Left cardiac atrium (tissue), 4 donors: ENCODE measurements at places on chromosomes 5 and 9.

- DNase-seq: no peak
These were observed 22.8 kb downstream of the PAEP start for GRCh38 chr9:135584371-135584770.

DNA sequence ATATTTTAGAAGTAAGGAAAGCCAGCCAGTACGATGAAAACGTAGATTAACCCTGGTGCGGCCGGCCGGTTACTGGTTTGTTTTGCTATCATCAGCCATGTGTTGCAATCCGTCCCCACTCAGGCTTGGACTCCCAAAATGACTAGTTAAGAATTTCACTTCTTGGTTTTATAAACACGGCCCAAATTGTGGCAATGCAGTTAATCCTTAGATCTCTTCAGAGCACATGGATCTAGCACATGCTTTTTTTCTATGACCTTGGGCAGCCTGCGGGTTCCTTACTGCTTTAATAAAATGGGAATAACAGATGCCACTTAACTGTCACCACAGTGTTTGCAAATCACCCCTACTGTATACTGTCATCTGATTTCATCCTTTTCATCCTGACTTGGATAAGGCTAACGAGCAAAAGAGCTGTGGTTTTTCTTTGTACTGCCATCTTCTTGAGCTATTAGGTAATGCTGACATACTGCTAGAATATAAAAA is 1.5 kb downstream of the NDFIP1 start:
- DNase-seq: no peak

- no peak for DNase-seq
These were observed 167.1 kb upstream of the RAI14 start for GRCh38 chr5:34488984-34489383.

GRCh38 chr9:76964612-76965011 is 54.8 kb upstream of the FOXB2 start:
- DNase-seq: no peak

DNA sequence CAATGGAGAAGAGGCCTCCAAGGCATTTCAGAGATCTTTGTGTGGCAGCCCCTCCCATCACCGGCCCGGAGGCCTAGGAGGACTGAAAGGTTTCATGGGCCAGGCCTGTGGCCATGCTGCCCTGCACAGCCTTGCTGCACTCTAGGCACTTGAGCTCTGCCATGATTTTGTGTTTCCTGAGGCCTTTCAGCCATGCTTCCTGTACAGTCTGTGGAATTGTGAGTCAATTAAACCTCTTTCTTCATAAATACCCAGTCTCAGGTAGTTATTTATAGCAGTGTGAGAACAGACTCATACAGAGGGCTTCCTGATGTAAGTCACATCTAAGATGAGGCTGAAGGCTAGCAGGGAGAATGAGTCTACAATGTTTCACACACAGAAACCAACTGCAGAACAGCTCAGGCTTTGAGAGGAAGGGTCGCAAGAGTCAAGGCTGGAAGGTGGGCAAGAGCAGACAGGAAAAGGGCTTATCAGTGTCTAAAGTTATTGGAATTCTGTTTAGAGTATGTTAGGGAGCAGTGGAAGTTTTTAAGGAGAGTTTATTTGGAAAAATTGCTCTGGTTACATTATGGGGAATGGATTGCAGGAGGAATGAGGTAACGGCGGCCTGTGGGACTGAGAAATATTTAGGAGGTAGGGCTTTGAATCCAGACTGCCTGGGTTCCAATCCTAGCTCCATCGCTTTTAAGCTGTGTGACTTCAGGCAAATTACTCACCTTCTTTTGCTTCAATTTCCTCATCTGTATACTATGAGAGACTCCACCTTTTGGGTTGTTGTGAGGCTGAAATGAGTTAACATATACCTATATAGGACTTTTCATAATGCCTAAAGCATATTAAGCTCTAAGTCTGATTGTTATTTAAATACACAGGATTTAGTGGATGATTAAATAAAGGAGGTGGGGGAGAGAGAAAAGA is 291.2 kb downstream of the CWC27 start:
- no peak for DNase-seq

DNA sequence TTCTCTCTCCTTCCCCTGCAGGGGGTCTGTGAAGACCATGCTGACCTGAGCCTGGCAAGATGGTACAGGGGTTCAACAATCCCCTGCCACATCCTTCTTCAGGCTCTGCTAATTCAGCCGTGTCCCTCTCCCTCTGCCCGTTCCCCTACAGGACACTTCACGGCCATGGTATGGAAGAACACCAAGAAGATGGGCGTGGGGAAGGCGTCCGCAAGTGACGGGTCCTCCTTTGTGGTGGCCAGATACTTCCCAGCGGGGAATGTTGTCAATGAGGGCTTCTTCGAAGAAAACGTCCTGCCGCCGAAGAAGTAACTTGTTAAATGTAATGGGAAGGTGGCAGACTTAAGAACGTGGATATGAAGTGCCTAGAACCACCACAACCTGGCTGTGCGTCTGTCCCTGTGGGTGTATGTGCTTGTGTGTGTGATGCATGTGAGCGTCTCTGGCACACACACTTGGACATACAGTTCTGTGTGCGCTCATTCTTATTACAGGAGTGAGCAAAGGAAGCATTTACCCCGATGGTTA is 6.9 kb upstream of the CCIN start:
- DNase-seq: no peak

DNA sequence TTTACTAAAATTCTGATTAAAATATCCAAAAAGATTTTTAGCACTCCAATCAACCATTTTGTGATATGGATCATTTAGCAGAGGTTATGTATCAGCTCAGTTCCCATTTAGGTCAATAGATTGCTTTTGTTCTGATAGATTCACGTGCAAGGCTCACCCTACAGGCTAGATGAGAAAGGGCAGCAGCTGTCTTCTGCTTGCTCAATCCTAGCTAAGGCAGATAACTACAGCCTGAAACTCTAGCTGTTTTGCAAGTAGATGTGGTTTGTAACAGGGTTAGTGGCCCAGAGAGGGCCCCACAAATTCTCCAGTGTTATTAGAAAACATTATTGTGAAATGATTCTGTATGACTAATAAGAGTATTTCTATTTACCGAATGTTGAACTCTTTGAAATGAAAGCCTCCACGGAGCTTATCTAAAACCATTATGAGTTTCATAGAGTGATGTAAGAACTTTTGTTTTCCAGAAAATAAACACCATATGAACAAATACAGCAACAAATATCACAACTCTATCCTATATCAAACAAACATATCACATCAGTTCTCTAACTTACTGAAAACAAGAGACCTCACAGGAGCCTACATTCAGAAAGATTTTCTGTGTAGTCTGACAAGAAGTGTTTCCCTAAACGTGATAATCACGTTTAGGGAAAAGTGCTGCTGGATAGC is 841.9 kb upstream of the ACO1 start:
- peak; percentile 20 for DNase-seq

GRCh38 chr5:160899735-160900134 is 47.7 kb upstream of the ATP10B start:
- no peak for DNase-seq

GRCh38 chr9:37215830-37216229 is 95.5 kb downstream of the ZCCHC7 start:
- DNase-seq: no peak

- DNase-seq: no peak
These were observed 484.9 kb downstream of the PTPRD start for GRCh38 chr9:10127867-10128266.

DNA sequence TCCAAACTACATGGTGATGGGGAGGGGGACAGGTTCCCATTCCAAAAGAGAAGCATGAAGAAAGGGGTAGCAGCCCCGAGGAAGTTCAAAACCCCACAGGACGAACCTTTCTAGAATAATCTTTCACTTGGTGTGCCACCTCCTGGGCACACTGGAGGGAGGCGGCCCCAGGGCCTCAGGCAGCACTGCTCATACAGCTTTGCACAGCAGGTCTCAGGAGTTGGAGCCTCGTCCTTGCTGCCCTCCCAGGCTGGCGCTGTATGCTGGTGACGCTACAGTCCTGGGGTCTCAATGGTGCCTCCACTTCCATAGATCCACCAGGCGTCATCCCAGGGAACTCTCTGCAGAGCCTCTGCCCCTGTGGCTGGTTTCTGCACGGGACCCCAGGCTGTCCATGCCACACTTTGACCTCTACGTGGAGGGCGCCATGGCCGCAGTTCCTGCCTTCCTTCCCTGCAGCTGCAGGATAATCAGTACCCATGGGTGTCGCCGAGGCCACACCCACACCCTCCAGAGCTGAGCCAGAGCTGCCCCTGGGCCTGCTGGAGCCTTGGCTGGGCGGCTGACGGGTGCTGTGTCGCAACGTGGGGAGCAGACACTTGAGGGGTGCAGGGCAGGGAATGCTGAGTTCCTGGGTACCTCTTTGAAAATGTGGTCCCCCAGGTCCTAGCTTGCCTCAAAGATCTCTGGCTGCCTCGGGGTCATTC is 95.3 kb downstream of the COL5A1 start:
- no peak for DNase-seq

GRCh38 chr5:117496801-117497200 is 922.2 kb upstream of the SEMA6A start:
- DNase-seq: no peak

GRCh38 chr5:170560938-170561337 is 57.1 kb downstream of the KCNIP1 start:
- DNase-seq: no peak

DNA sequence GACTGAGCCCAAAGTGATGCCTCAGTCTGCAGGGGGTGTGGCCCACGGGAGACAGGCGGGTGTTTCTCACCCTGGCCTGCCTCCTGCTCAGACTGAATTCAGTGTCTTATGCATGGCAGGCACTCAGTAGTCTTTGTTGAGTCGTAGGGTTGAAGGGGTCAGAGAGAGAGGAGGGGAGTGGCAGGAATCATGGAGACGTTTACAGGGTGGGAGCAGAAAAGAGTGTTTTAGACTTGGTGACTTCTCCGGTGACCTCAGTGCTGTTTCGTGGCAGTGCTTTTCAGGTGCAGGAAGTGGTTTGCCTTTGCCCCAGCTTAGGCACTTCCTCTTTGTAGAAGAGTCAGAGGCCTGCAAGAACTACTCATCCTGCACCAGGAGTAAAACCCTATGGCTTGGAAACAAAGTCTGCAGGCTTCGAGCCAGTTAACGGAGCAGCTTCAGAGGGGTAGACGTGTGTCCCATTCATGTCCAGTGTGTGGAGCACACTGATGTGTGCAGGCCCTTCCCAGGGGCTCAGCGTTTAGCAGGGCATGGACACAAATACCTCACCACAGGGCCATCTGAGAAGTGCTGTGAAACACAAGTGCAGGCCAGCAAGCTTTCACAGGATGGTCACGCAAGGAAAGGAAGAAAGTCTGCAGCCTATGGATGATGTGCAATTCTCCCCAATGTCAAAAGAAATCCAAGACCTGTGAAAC is 24.5 kb upstream of the SEMA4D start:
- DNase-seq: no peak

GRCh38 chr5:142609142-142609541 is 76.7 kb downstream of the FGF1 start:
- no peak for DNase-seq

DNA sequence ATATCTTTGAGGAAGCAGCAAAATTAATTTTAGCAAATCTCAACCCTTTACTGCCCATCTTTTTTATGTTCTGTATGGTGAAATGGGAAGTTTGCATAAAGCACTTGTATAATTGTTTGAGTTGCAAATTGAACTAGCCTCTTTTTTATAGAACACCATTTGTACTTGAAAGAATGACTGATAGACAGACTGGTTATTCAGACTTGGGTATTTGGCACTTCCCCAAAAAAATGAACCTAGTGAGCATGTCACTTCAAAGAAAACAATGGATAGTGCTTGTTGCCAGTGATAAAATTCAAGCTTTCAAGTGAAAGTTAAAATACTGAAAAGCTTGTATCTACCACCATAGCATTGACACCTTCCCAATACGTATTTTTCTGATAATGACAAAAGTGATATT is 115.8 kb downstream of the ERCC6L2 start:
- no peak for DNase-seq

GRCh38 chr9:105515811-105516413 is 42.0 kb upstream of the FKTN start:
- DNase-seq: no peak

- no peak for DNase-seq
These were observed 7.3 kb downstream of the GBA2 start for GRCh38 chr9:35741740-35742139.

GRCh38 chr9:136960938-136961275 is 8.8 kb downstream of the LCN12 start:
- no peak for DNase-seq

- DNase-seq: no peak
These were observed 3.6 kb downstream of the PROP1 start for GRCh38 chr5:177992466-177992865.

DNA sequence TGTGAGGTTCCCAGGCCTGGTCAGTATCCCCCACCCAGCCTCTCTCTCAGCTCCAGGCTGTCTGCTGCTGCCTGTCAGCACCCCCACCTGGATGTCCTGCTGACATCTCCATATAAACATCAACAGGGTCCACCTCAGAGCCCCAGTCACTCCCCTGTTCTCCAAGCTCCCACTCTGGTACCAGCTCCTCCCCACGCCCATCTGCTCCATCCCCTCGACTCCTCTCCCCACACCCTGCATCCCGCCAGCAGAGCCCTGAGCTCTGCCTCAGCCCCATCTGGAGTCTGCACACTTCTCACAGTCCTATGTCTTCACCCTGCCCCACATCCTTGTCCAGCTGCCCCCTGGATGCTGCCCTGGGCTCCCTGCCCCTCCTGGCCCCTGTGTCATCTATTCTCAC is 67.7 kb upstream of the LRRTM2 start:
- no peak for DNase-seq

DNA sequence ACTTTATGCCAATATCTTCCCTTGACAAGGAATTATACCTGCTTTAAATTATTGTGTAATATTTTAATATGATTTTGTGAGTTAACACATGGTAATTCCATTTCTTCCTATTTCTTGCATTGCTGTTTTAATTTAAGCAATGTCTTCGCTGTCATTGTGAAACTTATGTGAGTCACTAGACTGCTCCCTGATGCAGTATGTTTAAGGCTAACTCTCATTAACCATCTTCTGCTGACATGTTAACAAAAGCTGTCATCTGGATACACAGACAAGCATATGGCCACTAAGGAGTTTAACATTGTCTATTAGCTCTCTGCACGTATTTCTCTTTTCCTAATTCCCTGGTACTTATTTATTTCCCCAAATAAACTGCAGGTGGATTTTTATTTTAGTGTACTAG is 980.8 kb upstream of the CTNND2 start:
- no peak for DNase-seq

DNA sequence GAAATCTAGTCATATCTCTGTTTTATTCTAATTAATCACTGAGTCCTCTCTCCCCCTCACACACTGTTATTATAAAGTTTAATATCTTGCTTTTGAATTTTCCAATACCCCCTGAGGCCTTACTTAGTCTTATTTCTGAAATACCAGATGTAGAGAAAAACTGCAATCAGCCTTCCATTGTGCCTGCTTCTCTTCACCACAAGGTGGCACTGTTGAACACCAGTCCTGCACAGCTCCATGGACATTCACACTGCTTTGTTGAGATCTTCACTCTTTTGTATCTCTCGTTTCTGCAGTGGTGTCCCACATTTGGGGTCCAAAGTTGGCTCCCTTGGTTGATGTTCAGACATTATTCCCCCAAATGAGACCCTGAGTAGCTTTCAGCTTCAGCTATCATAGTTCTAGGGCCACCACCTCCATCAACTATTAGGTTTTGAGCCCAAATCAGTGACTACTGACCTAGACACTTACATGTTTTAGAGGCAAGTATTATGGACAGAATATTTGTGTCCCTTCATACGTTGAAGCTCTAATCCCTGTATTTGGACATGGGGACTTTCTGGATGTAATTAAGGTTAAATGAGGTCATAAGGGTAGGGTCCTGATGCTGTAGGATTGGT is 24.3 kb downstream of the BOD1 start:
- no peak for DNase-seq
